ENCODE measurements at places on chromosomes 3 and 15.

GRCh38 chr3:197801891-197802778 lies 11.1 kb downstream of the LRCH3 start:
- DNase-seq, result no peak
- no peaks in the 10 kb centered on the region for H3K27me3 ChIP-seq
- H3K4me3 ChIP-seq, result no peak overlapping the region
- H3K4me1 ChIP-seq, result peaks cover 24% of the 10 kb centered on the region
- no peaks in the 10 kb centered on the region for H3K36me3 ChIP-seq
- no peak overlapping the region for H3K27ac ChIP-seq

GRCh38 chr15:73378089-73378488 lies 9.3 kb upstream of the HCN4 start:
- H3K4me3 ChIP-seq, result no peak overlapping the region
- H3K4me1 ChIP-seq, result peaks cover 20% of the 10 kb centered on the region
- no peak for DNase-seq
- H3K36me3 ChIP-seq, result no peaks in the 10 kb centered on the region

GRCh38 chr3:39378957-39379777 lies 4.0 kb upstream of the SLC25A38 start:
- H3K4me1 ChIP-seq, result no peaks in the 10 kb centered on the region
- H3K36me3 ChIP-seq, result no peaks in the 10 kb centered on the region

GRCh38 chr15:97867870-97868269 lies 92.6 kb upstream of the ARRDC4 start:
- H3K4me1 ChIP-seq, result no peaks in the 10 kb centered on the region
- no peak overlapping the region for H3K4me3 ChIP-seq
- DNase-seq, result no peak
- no peaks in the 10 kb centered on the region for H3K27me3 ChIP-seq
- no peaks in the 10 kb centered on the region for H3K36me3 ChIP-seq

GRCh38 chr3:69110941-69111546 lies 11.4 kb downstream of the LMOD3 start:
- no peak overlapping the region for H3K4me3 ChIP-seq
- peaks cover 8% of the 10 kb centered on the region for H3K36me3 ChIP-seq
- no peak overlapping the region for H3K27ac ChIP-seq
- no peaks in the 10 kb centered on the region for H3K4me1 ChIP-seq

GRCh38 chr15:62107571-62108121 lies 40.9 kb downstream of the C2CD4A start:
- no peak overlapping the region for H3K27ac ChIP-seq
- H3K4me1 ChIP-seq, result no peaks in the 10 kb centered on the region
- H3K4me3 ChIP-seq, result no peak overlapping the region
- no peak for DNase-seq

DNA sequence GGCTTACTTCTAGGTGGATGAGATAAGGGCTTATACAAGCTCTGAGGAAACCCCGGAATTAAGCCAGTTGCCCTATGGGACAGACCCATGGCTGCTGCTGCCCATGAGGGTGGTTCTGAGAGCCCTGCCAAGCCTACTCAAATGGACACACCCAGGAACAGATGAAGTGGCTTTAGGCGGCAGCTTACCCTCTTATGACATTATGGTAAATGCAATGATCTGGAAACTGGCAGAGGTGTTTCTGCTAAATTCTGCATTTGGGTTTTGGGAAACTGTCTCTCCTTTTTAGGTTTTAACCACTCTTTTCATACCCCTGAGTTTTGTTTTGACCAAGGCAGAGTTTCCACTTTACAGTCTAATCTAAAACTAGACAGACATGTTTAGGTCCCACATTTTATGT lies 9.0 kb upstream of the ZBED2 start:
- no peak overlapping the region for H3K4me3 ChIP-seq
- H3K4me1 ChIP-seq, result no peaks in the 10 kb centered on the region
- no peaks in the 10 kb centered on the region for H3K27me3 ChIP-seq
- no peak overlapping the region for H3K27ac ChIP-seq
- no peak for DNase-seq

- no peak overlapping the region for H3K4me3 ChIP-seq
- H3K27ac ChIP-seq, result peak overlapping the region; percentile 40
- H3K27me3 ChIP-seq, result no peaks in the 10 kb centered on the region
- no peak for DNase-seq
These were observed 39.8 kb downstream of the ARHGAP31 start for GRCh38 chr3:119333773-119334509.

- no peak overlapping the region for H3K27ac ChIP-seq
- H3K4me1 ChIP-seq, result no peaks in the 10 kb centered on the region
- H3K36me3 ChIP-seq, result no peaks in the 10 kb centered on the region
- H3K4me3 ChIP-seq, result no peak overlapping the region
These were observed 26.6 kb downstream of the SEMA6D start for GRCh38 chr15:47743886-47744285.

DNA sequence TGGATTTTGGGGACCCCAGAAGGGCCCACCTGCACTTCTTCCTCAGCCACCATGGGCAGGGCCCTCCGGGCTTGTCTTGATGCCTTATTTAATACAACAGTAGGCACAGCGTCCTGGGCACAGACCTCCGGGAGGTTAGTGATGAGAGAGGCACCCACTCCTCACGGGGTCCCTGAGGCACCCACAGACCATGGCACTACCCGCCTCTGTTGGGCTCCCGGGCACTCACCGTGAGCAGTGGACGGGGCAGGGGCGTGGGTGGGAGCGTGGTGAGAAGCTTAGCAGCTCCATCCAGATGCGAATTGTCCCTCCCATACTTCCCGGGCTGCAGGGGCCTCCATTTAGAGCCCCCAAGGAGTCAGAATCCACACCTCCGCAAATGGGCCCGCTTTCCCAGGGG lies 317 bp upstream of the MESP2 start:
- H3K27me3 ChIP-seq, result no peaks in the 10 kb centered on the region
- no peak for DNase-seq
- no peaks in the 10 kb centered on the region for H3K36me3 ChIP-seq
- H3K4me3 ChIP-seq, result peak overlapping the region; percentile 21

DNA sequence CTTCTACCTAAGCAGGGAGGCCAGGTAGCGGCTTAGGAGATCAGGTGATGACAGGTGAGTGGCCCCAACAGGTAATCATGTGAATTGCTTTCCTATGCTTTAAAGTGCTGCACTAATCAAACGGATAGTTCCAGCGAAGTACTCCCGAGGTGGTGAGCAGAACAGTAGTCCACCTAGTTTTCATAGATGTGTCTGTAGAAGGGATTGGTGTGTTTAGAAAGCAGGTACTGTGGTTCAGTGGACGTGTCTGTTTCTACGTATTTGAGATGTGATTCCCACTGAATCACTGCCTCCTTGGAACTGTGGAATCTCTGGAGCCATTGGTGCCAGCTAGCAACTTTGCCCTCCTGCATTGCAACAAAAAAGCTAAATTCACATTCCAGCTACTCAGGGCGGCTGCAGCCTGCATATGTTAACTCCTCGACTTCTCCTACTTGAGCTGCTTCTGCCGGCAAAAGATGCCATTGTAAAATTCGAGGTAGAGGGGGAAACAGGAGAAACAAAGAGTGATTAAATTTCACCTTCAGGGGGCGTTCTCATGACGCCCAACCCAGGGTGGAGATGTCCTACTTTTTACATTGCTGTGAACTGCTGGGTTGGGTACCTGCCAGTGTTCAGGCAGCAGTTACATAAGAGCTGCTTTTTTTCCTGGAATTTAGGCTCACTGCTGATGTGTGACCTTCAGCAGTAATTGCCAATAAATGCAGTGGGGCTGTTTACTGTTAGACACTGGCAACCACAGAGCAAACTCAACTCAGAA lies 227.3 kb downstream of the ITPR1 start:
- no peaks in the 10 kb centered on the region for H3K4me1 ChIP-seq
- H3K4me3 ChIP-seq, result no peak overlapping the region
- DNase-seq, result peak; percentile 90
- no peaks in the 10 kb centered on the region for H3K36me3 ChIP-seq
- peak overlapping the region; percentile 61 for H3K27ac ChIP-seq
- no peaks in the 10 kb centered on the region for H3K27me3 ChIP-seq

GRCh38 chr3:196563721-196564225 lies 4.6 kb downstream of the WDR53 start:
- DNase-seq, result no peak
- H3K27me3 ChIP-seq, result no peaks in the 10 kb centered on the region
- peaks cover 6% of the 10 kb centered on the region for H3K36me3 ChIP-seq
- peaks cover 9% of the 10 kb centered on the region for H3K4me1 ChIP-seq
- H3K4me3 ChIP-seq, result no peak overlapping the region

GRCh38 chr3:142694225-142694624 lies 29.6 kb upstream of the TRPC1 start:
- no peak overlapping the region for H3K27ac ChIP-seq
- DNase-seq, result no peak
- H3K27me3 ChIP-seq, result no peaks in the 10 kb centered on the region
- H3K4me3 ChIP-seq, result no peak overlapping the region
- no peaks in the 10 kb centered on the region for H3K4me1 ChIP-seq
